ENCODE measurements at places on chromosomes 12 and 14.

DNA sequence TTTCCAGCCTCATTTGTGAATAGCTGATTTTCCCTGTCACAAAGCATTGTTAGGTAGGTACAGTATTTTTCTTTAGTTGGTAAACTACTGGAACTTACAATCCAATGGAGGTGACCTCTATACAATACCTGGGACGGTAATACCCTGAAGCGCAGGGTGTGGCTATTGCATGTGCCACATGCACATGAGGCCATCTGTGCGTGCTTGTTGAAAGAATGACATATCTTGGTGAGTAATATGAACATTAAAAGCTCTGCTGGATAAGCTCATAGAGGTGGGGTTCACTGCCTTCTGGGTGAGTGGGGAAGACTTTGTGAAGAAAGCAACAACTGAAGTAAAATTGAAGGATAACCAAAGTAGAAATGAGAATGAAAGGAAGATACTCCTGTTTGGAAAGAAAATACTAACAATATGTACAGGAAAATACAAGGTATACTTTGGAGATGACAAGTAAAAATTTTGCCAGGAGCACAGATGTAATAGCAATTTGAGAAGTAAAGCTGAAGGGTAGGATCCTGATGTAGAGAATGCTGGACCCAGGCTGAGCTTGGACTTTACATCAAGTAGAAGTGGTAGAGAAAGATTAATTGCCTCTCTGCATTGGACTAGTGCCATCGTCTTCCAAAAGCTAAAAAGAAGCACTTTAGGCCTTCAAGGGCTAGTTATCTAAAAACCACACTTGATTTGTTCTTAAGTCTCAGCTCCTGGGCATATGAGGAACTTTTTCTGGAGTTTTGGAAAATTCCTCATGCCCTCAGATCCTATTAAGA is 97.1 kb downstream of the SLC38A6 start:
- DNase-seq: no peak

DNA sequence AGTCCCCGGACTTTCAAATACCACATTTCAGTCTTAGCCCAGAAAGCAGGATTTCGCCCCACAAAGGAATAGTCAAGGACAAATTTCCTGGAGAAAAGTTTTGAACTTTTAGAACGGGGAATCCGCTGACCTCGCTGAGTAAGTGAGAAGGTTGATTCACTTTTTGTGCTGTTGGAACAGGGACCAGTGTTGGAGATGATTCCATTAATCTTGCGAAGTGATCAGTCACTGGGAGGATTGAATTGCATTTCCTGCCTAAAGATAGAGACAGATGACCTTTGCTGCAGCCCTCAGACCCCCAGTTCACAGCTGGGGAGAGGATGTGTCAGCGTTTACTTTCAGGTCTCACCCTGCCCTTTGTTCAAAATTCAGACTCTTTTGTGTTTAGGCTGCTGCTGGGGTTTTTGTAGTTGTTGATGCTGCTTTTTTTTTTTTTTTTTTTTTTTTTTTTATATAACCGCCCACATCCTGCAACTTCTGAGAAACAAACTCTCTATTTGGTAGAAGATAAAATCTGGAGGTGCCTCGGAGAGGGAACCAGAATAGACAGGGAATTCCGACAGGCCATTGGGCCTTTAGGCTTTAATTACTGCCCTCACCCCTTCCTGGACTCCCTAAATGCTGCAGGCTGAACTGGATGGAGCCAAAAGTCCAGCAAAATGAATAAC is 9.8 kb upstream of the KDM2B start:
- DNase-seq: peak; percentile 42

- DNase-seq: no peak
Observed at GRCh38 chr12:131264635-131265034, 310.9 kb downstream of the ADGRD1 start.

DNA sequence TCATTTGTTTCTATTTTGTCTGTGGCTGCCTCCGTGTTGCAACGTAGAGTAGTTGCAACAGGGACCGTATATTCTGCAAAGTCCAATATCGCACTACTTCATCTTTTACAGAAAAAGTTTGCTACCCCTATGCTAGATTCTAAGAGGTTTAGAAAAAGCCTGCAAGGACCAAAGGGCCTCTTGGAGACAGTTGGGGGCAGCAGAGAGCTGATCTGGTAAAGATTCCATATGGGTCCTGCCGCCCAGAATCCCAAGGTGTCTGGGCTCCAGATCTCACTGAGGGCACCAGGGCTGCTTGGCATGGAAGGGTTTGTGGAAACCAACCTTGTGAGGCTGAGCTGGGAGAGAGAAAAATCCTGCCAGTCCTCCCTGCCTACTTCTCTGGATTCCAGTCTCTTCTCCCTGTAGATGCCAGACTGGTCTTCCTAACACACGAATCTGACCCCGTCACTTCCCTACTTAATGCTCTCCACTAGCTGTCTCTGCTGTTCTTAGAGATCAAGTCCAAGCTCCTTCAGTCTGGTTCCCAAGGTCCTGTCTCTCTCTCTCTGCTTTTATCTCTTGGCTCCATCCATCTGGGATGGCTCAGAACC is 74.6 kb downstream of the GLRX5 start:
- DNase-seq: no peak

- peak; percentile 41 for DNase-seq
Observed at GRCh38 chr12:51923506-51924365, 16.4 kb downstream of the ACVRL1 start.

- no peak for DNase-seq
Observed at GRCh38 chr14:55951341-55952206, 166.6 kb upstream of the PELI2 start.

GRCh38 chr12:48000878-48001504 is 3.3 kb downstream of the COL2A1 start:
- DNase-seq: no peak

- no peak for DNase-seq
Observed at GRCh38 chr12:3759878-3760277, 7.0 kb upstream of the CRACR2A start.

DNA sequence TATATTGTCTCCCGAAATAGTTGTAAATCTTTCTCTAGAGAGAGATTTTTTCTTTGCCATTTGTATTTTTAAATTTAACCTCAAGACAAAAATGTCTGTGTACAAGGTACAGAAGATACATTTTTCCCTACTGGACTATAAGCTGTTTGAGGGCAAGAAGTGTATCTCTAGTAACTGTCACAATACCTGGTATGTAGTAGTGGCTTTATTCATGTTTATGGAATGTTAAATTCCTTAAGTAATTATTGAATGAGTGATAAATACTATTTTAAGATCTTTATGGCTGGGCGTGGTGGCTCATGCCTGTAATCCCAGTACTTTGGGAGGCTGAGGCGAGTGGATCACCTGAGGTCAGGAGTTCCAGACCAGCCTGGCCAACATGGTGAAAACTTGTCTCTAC is 24.4 kb upstream of the CDK17 start:
- no peak for DNase-seq

GRCh38 chr12:13504074-13504473 is 307.5 kb downstream of the EMP1 start:
- no peak for DNase-seq

DNA sequence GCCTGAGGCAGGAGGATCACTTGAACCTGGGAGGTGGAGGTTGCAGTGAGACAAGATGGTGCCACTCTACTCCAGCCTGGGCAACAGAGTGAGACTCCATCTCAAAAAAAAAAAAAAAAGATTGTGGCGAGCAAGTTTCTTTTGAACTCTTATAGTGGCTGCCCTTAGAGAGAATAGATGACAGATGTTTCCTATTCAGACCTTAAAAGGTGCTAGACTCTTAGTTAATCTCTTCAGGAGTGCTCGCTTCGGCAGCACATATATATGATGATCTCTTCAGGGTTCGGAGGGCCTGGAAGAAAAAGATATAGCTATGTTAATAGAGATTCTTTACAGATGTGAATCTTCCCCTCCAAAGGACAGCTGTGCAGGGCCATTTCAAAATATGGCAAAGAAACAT is 73.1 kb upstream of the AMN1 start:
- peak; percentile 26 for DNase-seq

- DNase-seq: no peak
Observed at GRCh38 chr12:92079054-92079385, 66.6 kb downstream of the BTG1 start.

DNA sequence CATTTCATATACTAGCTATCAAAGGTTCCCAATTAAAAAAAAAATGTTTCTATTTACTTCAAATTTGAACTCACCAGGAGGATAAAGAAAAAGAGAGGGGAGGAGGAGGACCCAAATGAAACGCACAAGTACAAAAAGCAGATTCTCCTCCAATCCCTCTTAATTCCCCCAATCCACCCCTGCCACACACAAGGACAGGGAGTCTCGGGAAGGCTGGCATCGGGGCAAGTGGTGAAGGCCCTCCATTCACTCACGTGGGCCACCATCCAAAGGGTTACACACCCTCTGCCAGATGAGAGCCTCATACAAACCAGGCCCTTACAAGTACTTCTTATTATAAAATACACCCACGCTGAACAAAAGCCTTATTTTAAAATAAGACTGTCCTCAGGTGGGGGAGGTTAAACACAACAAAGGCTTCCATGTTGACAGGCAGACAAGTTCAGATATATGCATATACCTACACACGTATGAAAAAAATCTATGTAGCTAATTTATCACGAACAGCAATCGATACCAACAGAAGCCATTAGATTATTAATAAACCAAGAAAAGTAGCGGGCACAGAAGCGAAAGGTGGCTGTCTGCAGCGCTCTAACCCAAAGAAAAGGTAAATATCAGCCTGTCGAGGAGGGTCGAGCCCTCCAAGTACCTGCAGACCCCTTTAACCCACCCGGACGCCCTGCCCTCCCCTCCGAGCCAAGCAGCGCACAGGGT is 1.5 kb downstream of the ATP2B1 start:
- DNase-seq: peak; percentile 27

DNA sequence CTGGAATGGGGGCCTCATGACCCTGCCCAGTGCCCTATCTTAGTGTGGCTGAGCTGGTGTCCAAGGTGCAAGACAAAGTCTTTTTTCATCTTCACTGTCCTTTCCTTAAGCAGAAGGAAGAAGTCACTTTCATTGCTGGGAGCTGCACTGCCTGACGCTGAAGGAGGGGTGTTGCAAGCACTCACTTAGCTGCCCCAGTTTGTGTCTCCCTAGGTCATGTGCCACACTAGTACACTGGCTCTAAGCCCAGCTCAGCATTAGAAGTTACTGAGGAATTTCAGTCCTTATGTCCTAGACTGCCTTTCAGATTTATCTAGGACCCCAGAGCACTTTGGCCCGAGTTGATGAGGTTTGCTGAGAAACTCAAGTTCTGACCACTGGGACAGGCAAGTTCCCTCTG is 952.0 kb upstream of the USP15 start:
- no peak for DNase-seq

DNA sequence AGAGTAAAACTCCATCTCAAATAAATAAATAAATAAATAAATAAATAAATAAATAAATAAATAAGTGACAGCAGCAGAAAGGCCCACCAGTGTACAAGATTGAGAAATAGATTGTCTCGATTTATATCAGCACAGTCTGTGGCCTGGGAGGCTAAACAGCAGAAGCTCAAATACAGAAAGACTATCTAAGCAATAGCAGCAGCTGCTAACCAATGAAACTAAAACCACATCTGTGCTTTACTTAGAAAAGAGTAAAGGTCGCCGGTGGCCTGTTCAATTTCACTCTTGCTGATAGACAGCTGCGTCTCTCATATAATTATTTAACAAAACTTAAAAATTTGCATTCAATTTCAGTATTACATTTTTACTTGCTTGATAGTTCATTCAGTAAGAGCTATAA is 325.7 kb downstream of the CEP128 start:
- no peak for DNase-seq

DNA sequence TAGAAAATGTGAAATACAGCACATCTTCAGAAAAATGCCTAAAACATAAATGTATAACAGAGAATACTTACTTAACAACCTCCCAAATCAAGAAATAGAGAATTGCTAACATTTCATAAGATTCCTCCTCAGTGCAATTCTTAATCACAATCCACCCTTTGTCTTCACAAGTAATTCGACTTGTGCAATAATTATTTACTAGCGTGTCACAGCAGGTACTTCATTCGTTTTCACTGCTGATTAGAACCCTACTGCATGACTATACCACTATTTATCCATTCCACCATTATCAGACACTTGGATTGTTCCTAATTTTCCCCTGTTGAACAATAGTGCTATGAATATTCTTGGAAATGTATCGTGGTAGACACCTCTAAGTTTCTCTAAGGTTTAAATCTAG is 64.9 kb upstream of the BBS10 start:
- no peak for DNase-seq

- DNase-seq: no peak
Observed at GRCh38 chr12:65930114-65930828, 106.0 kb downstream of the HMGA2 start.

DNA sequence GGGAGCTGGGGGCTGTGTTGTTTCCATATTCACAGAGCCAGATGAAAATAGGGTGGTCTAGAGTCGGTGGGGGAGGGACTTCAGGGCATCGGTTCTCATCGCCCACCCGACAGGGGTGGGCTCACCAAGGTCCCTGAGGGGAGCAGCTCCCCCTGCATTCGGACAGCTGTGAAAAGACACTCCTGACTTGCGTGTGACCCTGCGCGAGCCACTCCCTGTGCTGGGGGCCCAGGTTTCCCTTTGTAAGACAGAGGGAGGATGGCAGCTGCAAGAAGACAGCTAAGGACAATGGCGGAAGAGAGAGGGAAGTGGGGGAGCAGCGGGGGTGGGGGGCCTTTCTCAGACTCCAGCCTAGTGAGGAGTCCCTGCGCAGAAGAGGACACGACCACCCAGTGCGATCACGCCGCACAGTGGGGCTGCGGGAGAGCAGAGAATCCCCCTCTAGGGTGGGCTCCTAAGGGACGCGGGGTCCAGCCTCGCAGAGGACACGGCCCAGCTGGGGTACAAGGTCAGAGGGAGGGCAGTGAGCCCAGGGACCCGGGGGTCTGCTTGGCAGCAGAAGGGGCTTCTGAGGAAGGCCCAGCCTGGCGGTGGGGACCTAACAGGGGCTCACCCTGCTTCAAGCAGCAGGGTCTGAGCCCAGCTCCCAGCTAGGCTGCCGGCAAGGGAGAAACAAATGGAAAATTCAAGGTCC is 326.9 kb upstream of the DIO3 start:
- no peak for DNase-seq

- no peak for DNase-seq
Observed at GRCh38 chr12:57401165-57401564, 29.7 kb downstream of the R3HDM2 start.

DNA sequence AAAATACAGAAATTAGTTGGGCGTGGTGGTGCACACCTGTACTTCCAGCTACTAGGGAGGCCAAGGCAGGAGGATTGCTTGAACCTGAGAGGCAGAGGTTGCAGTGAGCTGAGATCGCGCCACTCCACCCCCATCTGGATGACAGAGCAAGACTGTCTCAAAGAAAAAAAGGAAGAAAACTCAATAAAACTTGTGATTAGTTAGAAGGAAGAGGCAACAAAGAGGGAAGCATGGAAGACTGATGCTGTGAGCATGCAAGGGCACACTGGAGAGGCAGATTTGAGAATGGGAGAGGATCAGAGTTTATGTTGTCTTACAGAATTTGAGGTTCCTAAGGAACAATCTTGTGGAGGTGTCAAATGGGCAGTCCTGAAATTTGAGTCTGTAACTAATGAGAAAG is 2.8 kb upstream of the ZC2HC1C start:
- no peak for DNase-seq

GRCh38 chr12:131101006-131101405 is 147.3 kb downstream of the ADGRD1 start:
- DNase-seq: no peak

- no peak for DNase-seq
Observed at GRCh38 chr12:16854465-16854864, 248.5 kb upstream of the LMO3 start.
